Activated T-cell treated with anti-CD3 and anti-CD28 coated beads for 24 hours (primary cell): ENCODE measurements at places on chromosomes 12 and 14.

DNA sequence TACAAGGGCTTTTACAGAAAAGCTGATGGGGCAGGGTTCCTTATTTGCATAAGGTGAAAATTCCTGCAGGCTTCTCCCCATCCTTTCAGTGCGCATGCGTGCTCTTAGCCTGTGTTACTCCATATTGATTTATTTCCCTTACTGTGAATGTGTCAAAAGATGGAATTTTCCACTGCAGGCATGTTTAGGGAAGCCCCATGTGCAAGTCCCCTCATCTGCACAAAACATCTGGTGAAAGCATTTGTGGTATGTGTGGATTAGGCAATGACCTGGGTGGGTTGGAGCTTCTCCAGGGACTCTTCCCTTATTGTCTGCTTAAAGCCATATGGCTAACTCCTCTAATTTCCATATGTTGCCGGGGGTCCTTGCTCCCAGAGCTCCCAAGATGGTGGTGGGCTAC is 912.7 kb upstream of the LRFN5 start:
- no peak for DNase-seq

DNA sequence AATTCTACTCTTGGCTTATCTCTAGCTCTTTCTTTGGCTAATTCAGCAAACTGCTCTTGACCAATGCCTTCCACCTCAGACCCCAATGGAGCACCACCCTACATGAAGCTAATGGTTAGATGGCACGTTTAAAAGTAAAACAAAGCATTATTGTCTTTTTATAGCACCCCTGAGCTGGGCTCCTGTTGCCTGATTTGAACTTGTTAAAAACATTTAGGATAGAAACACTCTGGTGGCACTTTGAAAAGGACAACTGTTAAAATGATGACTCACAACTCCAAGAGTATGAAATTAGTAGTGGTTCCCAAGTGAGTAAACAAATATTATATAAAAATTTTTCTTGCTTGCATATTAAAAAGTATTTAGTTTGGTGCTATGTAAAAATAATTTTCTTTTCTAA is 299.6 kb upstream of the DCN start:
- no peak for DNase-seq

GRCh38 chr14:100142073-100143040 is 17.1 kb downstream of the DEGS2 start:
- DNase-seq = no peak

DNA sequence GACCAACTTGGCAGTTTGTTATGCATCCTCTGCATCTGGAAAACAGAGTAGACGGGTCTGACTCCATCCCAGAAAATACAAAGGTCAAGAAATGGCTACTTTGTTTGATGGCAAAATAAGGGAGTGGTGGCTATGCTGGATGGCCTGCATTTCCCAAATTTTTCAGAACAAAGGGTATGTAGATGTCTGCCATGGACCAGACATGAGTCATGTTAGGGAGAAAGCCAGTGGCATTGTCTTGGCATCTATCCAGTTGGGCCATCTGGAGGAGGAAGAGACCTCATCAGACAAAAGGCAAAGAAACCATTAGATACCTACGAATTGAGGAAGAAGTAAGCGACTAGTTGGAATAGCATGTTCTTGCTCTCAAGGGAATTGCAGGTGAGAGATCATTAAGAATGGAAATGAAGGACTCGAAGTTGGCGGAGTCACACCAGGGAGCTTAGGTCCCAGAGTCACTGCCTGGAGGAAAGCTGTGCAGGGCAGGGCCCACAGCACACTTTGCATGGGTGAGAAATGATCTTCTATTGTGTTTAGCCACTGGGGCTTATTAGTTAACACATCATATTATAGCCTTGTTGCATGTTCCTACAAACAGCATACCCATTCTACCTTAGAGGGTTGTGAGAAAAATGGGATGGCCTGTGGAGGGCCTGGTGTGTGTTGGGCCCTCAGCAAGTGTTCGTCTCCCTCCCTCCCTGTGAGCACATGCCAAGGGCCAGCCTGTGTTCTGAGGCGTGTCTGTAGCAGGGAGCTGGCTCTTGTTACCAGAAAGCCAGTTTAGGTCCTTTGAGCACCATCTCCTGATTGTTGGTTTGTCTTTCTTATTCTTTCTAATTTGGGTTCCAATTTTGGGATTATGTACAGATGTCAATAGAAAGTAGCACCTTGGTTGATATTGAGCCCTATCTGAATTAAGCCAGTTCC is 119.4 kb downstream of the KTN1 start:
- DNase-seq = no peak

DNA sequence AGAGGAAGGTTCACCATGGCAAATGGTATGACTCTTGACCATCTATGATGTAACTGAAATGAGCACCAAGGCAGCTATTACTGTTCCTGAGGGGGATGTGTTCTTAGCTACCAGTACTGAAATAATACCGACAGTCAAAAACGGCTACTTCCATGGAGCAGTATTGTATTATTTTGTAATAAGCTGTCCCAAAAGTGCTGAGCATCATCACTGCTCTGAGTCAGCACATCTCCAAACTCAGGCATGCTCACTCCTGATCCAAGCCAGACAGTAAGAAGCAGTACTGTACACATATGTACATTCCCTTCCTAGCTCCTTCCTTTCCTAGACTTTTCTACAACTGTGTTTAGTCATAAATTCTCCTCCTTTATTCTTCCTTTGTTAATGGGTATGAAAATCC is 8.6 kb downstream of the VTI1B start:
- DNase-seq = no peak

- no peak for DNase-seq
These were observed 10.8 kb downstream of the DIP2B start for GRCh38 chr12:50515587-50515986.

DNA sequence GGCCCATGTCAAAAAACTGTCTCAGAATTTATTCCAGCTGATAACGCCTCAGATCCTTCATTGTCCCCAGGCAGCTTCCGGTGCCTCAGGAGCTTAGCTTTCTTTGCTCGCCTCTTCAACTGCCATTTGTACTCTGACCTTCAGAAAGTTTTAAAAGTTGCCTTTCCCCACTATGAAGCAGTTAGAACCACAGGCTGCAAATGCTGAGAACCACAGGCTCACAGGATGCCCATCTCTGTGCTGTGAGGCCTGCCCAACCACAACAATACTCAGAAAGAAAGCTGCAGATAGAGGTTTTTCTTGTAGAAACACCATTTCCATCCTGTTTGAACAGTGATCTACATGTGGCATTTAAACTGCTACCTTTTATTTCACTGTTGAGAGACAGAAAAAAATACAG is 131.1 kb downstream of the PRKCH start:
- DNase-seq = peak; percentile 39

DNA sequence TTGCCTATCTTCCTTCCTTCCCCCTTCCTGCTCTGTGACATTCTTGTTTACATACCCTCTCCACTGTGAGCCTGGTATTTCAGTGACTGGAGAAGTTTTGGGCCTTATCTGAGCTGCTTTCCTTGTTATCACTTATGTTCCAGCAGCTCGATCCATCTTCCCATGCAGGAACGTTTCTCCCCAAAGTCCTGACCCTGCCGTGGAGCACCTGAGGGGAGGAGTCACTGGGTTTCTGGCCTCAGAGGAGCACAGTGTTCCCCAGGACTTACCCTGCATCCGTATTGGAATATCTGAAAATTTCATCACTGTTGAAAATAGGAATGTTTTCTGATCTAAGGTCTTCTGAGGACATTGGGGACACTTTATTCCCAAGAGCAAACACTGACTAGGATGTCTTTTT is 141.8 kb downstream of the CACNA1C start:
- no peak for DNase-seq

DNA sequence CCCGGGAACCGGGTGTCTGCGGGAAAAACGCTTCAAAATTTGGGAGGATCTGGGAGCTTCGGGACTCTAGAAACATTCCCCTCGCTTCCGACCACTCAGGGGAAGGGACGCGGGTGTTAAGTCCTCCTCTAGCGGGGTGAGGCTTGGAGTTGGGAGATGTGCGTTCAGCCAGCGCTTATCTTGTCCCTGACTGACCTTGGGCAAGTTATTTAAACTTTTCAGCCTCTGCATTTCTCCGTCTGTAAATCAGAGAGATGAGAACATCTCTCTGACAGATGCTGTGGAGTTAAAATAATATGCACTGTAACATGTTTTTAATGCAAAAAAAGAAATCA is 76.9 kb upstream of the ANO4 start:
- DNase-seq = no peak

- DNase-seq = peak; percentile 71
These were observed 11.9 kb downstream of the RARG start for GRCh38 chr12:53219956-53220693.

DNA sequence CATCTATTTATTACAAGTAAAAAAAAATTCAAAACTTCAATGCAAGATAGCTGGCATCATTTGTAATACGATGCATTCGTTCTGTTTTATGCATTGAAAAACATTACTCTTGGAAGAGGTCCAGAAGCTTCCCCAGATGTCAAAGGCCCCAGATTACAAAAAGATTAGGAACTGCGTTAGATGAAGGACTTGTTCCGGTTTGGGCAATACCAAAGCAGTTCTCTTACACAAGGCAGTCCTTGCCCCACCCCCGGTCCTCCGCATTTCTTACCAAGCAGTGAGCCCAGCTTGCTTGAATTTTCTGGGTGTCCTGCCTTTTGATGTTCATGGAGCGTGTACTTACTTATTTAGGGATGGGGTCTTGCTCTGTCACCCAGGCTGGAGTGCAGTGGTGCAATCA is 4.8 kb upstream of the HVCN1 start:
- DNase-seq = no peak

DNA sequence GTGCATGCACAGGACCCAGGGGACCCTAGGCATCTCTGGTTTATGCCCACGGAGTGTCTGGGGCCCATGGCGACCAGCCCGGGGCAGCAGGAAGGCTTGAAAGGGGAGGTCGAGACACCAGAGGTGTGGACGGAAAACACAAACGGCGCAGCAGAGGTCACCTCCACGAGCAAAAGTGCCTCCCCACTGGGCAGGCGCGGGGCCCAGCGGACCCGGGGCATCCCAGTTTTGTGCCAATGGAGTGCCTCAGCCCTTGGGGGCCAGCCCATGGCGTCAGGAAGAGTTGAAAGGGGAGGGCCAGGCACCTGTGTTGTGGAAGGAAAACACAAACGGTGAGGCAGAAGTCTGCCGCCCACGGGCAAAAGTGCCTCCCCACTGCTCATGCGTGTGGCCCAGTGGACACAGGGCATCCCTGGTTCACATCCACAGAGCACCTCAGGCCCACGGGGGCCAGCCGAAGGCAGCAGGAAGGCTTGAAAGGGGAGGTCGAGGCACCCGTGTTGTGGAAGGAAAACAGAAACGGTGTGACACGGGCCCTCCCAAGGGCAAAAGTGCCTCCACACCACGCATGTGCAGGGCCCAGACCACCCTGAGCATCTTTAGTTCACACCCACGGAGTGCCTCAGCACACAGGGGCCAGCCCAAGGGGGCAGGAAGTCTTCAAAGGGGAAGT is 378.8 kb downstream of the ALG10 start:
- no peak for DNase-seq

DNA sequence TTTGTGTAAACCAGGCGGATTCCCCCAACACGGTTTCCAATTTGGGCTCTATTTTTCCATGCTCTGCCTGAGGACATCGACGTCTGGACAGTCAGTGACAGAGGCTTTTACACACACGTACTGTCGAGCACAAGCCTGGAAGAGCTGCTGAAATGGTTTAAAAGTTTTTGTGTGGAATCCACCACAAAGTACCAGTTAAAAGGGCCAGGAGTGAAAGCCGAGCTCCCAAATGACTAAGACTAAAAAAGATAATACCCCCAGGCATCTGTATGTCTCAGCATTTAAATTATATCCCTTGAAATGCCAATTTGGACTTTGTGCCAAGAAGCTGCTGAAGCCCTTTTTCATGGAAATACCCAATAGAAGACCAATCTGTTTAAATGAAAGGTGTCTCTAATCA is 173.2 kb downstream of the EGLN3 start:
- no peak for DNase-seq

- no peak for DNase-seq
These were observed 52.5 kb upstream of the WSCD2 start for GRCh38 chr12:108076556-108076955.

GRCh38 chr12:105445649-105446048 is 115.2 kb downstream of the C12orf75 start:
- no peak for DNase-seq

DNA sequence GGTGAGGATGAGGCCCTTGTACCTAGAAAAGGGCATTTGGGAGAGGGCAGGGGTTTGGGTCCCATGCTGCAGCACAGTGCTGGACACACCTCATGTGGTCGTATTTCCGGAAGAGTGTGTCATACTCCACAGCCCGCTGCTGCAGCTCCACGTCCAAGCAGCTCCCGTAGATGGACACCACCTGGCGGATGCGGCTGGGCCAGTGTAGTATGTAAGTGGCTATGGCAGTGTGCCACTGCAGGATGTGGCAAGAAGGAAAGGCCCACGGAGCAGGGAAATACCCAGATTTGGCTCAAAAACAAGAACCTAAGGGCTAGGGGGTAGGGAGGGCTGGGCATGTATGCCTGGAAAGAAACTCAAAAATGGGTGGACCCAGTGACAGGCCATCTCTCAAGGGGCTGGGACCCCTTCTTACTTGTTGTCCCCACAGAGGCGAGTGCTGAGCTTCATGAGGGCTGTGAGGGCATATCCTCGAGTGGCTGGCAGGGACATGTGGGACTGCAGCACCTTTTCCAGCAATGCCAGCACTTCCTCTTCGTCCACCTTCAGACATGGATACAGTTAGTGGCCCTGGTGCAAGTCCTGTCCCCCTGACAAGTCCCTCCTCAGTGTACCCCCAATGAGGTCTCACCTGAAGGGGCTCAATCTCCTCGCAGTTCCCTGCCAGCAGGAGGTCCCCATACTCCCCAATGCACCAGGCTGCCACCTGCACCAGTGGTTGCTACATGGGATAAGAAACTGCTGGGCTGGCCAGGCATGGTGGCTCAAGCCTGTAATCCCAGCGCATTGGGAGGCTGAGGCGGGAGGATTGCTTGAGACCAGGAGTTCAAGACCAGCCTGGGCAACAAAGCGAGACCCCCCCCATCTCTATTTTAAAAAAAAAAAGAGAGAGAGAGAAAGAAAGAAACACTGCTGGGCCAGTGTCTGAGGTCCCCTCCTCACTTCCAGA is 5.4 kb downstream of the AP1G2 start:
- no peak for DNase-seq

DNA sequence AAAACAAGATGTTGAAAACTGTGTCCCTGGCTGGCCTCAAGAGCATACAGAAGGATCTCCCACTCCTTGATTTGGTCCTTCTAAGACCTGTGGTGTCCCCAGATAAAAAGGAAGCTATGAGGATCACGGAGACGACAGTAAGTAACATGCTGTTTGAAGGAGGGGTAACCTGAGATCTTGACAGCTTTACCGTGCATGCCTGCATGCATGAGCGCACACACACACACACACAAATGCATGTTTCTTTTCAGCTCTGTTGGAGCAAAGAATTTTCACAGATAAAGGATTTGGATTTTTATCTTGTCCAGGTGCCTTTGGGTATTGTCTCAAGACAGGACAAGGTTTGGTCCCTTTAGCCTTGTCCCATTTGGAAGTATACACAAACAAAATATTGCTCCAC is 411.6 kb upstream of the CCDC196 start:
- DNase-seq = no peak

DNA sequence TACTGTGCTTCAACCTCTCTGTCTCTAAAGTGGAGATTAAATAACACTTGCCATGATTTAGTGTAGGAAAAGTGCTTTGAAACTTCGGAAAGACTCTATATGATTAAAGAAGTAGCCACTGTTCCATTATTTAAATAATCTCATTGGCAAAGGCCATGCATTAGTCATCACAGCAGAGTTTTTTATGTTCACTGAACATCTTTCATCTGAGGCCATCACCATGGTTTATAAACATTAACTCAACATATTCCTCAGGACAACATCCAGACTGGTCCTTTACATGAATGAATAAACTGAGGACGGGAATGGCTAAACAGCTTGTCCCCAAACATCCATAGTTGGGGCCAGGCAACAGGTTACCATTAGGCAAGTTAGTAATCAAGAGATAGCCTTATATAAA is 124.6 kb upstream of the FRMD6 start:
- DNase-seq = no peak

GRCh38 chr12:99498756-99499155 is 148.8 kb upstream of the GARIN6 start:
- no peak for DNase-seq
